ENCODE measurements at places on chromosomes 4 and X.

- peak; percentile 16 for DNase-seq
Measured at GRCh38 chr4:29581457-29581856, 1138.7 kb upstream of the PCDH7 start.

DNA sequence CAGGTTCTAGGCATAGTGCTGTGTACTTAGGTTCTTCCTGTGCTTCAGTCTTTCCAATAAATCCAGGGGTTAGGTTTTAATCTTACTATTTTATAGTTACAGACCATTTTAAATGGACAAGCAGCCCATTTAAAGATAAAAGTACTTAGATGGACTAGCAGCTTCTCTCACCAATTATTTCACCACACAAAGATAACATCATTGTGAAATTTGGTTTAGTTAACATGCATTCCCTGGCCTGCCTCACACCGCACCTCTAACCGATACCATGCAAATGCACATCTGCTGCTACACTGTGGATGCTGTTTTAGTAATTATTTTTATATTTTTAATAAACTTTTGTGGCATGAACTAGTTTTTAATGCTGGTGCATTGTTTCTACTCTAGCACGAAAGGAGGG, 252.6 kb downstream of the RAPGEF2 start:
- no peak for DNase-seq

- DNase-seq = no peak
Measured at GRCh38 chrX:56397636-56398035, 165.5 kb downstream of the KLF8 start.

DNA sequence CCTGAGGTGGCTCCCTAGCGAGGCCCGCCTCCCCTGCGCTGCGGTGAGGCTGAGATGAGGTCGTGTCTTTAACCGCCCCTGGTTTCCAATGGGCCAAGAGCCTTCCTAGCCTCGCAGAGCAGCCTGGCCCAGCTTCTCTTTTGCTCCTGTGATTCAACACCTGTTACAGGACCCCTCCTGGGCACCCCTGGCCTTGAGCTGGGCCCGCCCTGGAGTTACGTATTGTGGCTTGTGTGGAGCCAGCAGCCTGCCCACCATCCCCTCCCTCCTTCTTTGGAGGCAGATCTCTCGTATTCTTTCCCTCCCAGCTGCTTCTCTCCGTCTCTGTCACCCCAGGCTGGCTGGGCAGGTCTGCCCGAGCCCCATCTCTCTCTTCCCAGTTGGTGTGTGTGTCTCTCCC, 19.3 kb upstream of the UBA1 start:
- no peak for DNase-seq

- no peak for DNase-seq
Measured at GRCh38 chr4:118989098-118990080, 100.7 kb downstream of the SYNPO2 start.

GRCh38 chr4:30720661-30721184, 554 bp downstream of the PCDH7 start:
- peak; percentile 41 for DNase-seq
